ENCODE measurements at places on chromosomes 2 and 18.

DNA sequence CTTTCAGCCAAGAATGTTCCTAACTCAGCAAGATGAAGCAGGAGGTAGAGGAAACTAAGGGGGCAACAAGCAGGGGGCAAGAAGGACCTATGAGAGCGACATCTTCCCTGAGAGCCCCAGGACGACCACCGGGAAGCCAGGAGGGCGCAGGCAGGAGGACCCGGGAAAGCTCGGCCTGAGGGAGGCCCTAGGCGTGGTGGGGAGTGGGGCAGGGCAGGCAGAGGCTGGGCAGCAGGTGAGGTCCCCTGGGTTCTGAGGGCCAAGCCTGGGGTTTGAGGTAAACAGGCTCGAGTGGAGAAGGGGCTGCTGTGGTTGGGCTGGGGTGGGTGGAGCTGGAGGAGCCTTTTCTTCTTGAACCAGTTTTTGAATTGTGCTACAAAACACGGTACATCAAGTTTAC, 1.3 kb upstream of the ALPI start:
- DNase-seq: no peak

DNA sequence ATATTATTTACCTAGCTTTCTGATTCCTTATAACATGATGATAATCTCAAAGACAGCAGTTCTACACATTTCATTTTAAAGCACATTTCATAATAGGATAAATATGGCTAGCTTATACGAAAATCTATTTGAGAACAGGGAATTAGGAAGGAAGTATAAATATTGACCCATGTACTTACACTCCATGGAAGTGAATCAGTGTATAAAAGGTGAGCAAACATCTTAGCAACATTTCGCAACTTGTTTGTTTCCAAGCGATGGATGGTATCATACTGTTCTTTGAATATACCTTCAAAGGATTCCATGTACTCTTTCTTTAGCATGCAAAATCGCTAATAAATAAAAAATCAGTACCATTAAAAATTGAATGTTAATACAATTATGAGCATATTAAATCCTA, 53.1 kb downstream of the CWC22 start:
- DNase-seq: no peak

DNA sequence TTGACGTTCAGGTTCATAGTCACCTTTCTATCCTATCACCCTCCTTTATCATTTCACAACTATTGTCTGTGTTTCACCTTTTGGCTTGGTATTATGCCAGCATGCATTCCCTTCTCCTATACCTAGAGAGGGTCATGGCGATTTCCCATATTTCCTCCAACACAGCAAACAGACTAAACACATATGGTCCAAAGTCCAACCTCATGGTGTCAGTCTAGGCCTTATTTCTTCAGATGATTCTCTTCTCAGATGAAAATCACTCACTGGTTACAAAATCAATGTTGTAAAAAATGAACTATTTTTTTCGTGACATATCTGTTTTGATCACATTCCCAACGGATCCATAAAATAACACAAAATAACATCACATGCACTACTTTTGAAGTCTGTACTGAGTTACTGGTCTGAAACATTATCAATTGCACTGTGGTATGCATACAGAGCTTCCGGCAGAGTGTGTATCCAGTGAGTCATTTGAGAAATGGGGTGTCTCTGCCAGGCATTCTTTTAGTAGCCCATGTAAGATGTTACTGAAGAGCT, 204.8 kb upstream of the GALNT5 start:
- DNase-seq: no peak

- DNase-seq: no peak
These were observed 4.1 kb downstream of the FEV start for GRCh38 chr2:218980735-218981389.

DNA sequence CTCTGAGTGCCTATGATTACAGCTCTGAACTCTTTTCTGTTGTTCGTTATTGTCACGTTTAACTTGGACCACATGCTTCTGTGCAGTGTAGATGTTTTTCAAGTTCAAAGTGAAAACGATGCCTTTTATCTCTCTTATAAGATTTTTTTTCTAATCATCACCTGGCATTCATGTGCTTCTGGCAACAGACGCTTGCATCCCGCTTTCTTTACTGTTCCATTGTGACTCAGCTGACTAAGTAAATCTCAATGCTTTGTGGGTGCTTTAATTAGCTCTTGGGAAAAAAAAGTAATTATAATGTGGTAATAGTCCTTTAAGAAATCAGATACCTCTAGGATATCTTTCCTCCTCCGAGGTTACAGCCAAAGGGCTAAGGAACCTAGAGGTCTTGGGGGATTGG, 31.2 kb upstream of the RMP24 start:
- no peak for DNase-seq

DNA sequence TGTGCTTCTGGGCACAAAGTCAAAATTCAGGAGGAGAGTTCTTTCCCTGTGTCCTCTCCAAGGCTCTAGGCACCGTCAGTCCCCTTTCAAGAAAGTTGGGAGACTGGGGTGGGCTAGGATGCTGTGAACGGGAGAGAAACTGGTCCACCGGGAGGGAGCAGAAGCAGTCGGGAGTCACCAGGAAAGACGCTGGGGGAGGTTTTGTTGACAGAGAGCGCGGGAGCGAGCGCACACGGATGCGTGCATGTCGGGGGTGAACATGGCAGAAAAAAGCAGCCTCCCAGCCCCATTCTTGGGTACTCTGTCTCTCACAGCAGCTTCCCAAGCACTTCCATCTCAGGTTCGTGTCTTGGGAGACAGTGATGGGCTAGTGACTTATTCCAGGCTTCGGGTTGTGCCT, 97.1 kb upstream of the PXDN start:
- DNase-seq: no peak

DNA sequence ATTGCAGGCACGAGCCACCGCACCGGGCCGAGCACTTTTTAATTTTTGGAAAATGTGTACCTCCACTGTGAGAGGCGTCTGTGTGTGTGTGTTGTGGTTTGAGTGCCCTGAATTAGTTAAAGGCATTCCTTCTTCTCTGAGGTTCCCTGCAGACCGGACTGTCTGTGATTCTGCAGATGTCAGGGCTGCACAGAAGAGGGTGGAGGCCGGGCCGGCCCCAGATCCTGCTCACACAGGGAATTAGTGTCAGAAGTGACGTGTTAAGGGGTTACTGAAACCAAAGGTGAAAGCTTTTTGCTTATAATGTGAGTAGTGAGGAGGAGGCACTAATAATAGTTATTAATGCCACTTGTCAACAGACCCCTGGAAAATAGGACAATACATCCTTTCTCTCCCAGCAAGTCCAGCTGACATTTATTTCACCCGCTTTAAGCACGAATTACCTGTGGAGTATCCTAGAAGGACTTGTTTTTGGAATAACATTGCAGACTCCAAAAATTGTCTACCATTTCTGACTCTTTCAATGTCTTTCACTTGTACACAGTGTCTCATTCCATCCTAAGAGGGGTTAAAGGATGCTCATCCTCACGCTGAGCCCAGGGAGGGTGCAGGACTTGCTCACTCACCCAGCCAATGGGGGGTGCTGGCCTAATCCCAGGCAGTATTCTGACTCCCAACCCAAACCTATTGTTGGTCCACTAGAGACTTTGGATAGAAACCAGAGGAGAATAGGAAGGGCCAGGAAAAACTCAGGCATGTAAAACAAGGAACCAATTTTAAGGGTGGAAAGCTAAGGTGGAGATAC, 16.2 kb downstream of the ARHGAP25 start:
- no peak for DNase-seq

GRCh38 chr2:29227935-29228675, 112.9 kb downstream of the CLIP4 start:
- no peak for DNase-seq

DNA sequence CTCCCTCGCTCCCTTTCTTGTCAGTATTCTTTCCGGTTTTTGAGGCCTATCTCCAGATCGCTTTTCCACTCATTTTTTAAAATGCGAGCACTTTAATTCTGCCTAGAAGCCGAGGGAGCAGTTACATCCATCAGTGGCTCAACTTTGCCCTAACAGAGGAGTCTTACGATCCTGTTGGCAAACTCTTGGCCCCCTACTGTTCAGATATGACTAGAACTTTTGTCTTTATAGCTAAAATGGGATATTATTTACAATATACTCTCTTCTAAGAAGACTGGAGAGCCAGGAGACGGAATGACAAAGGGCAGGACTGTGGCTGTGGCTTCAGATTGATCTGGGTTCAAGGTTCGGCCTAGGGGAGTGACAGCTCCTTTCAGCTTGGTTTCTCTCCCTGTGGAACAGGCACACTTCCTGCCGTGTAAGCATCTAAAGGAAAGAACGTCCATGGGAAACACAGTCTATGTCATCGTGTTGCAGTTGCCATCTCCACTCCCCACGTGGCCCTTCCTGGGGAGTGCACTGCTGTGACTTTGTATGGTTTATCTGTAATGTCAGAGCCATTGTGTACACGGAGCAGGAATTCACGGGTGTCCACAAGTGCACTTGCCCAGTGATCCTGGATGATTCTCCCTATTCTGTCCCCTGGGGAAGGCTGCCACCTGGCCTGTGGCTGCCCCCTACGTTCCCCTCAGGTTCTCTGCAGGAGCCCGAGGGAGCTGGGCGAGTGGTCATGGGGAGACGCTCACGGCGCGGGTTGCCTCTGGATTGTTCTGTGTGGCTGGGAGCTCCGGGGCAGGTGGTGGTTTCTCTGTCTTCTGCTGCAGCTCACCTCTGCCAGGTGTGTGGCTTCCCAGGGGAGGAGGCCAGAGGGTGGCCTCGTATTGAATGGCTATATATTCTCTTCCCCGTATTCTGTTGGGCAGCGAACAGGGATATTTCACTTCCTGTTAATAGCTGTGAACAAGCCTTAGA, 222.0 kb downstream of the LDLRAD4 start:
- DNase-seq: no peak

DNA sequence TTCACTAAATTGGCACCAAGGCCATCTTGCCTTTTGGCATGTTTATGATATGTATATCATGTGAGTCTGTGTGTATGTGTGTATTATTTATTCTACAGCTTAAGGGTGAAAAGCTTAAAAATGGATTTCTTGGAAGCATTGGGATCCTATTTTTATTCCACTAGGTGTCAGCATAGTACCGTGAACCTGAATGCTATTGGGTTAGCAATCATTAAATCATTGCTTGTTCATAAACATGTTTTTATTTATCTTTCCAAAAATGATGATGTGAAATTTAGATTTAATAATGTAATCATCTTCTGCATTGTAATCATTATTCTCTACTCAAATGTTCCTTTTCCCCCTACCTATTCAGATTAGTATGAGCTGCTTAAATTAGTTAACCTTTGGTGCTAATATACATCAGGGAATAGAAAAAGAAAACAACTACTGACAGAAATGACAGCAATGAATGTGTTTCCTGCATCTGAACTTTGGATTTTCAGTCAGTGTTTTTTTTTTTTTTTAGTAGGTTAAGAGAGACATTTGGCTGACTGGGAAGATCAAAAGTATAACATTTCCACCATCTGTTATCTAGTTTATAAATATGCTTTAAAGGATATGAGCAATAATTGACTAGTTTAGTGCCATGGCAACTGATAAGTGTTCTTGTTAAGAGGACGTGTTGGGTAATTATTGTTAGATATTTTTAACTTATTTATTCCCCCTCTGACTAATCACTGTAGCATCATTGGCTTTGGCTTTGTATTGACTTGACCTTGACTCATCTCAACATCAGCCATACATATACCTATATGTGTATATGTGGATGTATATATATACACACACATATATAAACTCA, 14.1 kb upstream of the ZSWIM2 start:
- no peak for DNase-seq

- no peak for DNase-seq
These were observed 256.4 kb downstream of the TFCP2L1 start for GRCh38 chr2:121028577-121028976.

DNA sequence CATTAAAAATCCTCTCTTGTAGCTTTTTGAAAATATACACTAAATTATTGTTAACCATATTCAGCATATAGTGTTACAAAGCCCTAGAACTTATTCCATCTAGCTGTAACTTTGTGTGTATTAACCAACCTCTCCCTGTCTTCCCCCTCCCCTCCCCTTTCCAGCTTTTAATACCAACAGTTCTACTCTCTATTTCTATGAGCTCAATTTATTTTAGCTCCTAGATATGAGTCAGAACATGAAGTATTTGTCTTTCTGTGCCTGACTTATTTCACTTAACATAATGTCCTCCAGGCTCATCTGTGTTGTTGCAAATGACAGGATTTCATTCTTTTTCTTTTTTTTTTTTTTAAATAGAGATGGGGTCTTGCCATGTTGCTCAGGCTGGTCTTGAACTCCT, 45.1 kb downstream of the GPD2 start:
- no peak for DNase-seq

DNA sequence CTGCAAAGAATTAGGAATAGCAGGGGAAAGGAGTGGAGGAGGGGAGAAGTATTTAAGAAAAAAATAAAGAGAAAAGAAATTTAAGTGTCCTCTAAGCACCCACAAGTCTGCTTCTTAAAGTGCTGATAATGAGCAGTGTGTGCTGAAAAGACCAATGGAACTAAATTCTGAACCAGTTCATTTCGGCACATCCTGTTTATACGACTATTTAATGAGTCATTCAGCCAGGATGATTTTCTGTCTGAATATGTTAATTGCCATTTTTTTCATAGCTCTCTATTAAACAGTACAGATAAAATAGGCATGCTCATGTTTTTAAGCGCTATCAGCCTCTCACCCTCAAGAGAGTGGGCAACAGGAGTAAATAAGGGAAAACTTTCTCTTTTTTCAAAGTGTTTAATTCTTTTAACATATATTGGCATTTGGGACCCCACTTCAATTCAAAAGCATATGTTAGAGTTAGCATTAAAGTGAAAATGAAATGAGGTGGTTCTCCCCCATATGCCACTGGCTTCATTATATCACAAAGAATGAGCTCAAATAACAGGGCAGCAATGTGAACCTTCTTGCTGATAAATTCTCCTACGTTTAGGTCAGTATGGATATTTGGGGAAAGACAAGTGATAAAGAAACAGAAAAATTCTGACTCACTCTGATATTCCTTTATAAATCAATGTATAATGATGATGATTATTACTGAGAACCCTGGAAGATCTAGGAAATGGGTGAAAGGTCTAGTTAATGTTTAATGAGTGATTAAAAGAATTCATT, 87.5 kb downstream of the TCF4 start:
- no peak for DNase-seq

GRCh38 chr2:10083046-10083445, 2.8 kb upstream of the CYS1 start:
- no peak for DNase-seq

DNA sequence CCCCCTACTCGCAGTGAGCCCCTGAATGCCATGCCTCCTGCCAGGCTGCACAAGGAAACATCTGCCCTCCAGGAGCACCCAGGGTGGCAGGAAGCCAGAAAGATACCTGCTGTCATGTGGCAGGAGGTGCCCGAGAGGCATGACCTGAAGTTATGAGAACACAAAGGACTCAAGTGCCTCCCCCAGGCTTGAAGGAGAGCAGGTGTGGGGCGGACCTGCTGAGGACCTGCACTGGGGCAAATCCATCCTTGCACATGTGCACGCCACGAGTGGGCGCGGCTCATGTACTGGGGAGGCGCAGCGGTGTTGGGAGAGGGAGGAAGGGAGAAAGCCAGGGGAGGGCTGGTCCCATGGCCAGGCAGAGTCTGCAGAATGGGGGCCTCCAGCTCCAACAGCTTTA, 26.9 kb downstream of the SDC1 start:
- no peak for DNase-seq

Data from C1 segment of cervical spinal cord (tissue), 14 donors.